ENCODE measurements at places on chromosomes 4 and X. TPM values are rescaled to one million over a fixed set of nuclear protein-coding genes. Genes with fewer than 3 reads are reported as not detected.

Gene MAGEB2
- not detected for total RNA-seq

Gene MEPE
- total RNA-seq = not detected

Gene PCYT1B
- 17.1 TPM for total RNA-seq

Gene PAGE1
- not detected for total RNA-seq

Gene TCEANC
- total RNA-seq = 3.8 TPM

Gene ASMTL
- total RNA-seq = 31.9 TPM

Gene GAB1
- 45.0 TPM for total RNA-seq

Gene CT45A2
- not detected for total RNA-seq

DNA sequence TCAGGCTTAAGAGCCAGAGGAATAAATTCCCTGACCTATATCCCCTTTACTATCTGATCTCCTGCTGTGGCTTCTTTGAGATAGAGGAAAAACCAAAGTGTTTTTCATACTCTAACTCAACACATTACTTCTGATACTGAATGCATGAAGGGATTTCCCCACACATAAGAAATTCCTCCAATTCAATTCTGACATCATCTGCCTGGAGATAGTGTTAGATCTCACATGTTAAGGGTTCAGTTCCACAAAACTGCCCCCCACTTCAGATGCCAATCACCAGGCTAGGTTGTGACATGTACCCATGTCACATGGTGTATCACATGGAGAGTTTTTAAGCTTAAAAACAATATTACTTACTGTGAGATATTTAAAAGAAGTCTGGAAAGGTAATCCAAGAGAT lies 46.8 kb downstream of the GSTCD start:
- H3K36me3 ChIP-seq = peaks cover 4% of the 10 kb centered on the region
- H3K27me3 ChIP-seq = no peaks in the 10 kb centered on the region
- H3K4me3 ChIP-seq = no peak overlapping the region
- DNase-seq = no peak
- H3K4me1 ChIP-seq = peaks cover 10% of the 10 kb centered on the region
- no peak overlapping the region for H3K27ac ChIP-seq

DNA sequence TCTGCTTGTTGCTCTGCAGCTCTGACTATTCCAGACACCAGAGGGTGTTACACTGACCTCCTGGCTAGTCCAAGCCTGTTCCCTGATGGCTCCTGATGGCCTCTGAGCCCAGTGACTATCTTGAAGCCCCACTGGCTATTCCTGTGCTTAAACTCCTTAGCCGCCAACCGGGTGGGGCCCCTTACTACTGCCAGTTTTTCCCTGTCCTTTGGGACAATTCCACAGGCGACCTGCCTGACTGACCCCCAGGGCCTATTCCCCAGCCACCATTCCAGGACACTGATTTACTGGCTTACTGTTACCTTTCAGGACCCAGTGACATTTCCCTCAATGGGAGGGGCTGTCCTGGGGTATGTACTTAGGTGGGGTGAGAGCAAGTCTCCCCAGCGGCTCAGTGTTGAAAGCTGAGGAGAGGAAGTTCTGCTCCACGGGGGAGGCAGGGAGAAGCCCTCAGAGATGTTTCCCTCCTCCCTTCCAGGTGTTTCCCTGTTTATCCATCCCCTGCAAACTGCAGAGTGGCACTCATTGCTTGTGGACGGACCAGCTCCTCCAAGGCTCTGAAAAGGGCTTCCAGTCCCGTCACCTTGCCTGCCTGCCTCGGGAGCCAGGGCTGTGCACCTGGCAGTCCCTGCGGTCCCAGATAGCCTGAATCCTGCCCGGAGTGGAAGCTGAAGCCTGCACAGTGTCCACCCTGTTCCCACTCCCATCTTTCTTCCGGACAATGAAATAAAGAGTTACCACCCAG lies 4.0 kb downstream of the TIMP1 start:
- H3K4me1 ChIP-seq = peaks cover 11% of the 10 kb centered on the region
- H3K27ac ChIP-seq = no peak overlapping the region

DNA sequence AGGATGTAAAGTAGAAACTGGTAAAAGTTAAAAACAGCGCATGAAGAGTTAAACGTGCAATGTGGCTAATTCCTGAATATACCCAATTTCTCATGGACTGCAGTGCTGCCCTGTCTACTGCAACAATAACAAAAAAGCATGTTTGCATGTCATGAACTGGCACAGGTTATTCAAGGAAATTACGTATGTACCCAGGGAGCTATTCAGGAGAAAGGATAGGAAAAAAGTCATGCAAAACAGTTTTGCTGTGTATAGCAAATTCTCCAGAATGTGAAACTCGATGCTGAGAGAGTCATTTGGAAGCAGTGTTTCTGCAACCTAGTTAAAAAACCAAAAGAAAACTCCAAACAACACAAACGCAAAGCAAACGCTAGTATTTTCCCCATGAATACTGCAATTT lies 381.5 kb upstream of the PRKX start:
- H3K36me3 ChIP-seq = no peaks in the 10 kb centered on the region
- no peak for DNase-seq
- H3K27me3 ChIP-seq = no peaks in the 10 kb centered on the region
- H3K27ac ChIP-seq = peak overlapping the region; percentile 10
- no peak overlapping the region for H3K4me3 ChIP-seq
- H3K4me1 ChIP-seq = peaks cover 13% of the 10 kb centered on the region

DNA sequence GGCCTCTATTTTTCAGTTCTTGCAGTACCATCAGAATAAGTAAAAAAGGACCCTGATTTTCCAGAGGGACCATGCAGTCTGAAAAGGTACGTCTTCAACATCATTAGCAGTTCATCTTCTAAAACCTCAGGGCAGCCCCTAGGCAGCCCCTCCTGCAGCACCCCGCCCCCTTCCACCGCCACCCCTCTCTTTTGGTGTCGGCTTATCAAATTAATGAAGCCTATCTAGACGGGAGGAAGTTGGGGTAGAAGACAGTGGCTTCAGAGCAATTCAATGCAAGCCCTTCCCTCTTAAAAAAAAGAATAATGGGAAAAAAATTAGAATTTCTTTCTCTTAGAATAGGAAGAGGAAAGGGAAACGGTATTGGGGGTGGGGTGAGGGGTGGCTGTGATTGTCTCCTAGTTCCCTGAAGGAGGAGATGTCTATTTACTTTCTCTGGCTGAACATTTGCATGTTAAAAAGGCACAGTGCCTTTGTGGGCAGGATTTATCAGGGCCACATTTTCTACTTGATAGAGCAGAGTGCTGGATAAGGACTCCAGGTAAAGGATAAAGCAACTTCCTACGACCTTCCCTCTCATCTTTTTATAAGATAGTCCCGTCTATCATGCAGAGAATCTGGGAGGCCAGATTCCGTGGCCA lies 159.4 kb downstream of the MGST2 start:
- peaks cover 10% of the 10 kb centered on the region for H3K36me3 ChIP-seq
- peaks cover 13% of the 10 kb centered on the region for H3K4me1 ChIP-seq
- H3K27ac ChIP-seq = no peak overlapping the region
- no peaks in the 10 kb centered on the region for H3K27me3 ChIP-seq
- DNase-seq = no peak
- H3K4me3 ChIP-seq = no peak overlapping the region

- DNase-seq = no peak
- peaks cover 7% of the 10 kb centered on the region for H3K4me1 ChIP-seq
- no peak overlapping the region for H3K27ac ChIP-seq
- H3K4me3 ChIP-seq = no peak overlapping the region
Measured at GRCh38 chr4:140291259-140291658, 82.2 kb upstream of the SCOC start.

DNA sequence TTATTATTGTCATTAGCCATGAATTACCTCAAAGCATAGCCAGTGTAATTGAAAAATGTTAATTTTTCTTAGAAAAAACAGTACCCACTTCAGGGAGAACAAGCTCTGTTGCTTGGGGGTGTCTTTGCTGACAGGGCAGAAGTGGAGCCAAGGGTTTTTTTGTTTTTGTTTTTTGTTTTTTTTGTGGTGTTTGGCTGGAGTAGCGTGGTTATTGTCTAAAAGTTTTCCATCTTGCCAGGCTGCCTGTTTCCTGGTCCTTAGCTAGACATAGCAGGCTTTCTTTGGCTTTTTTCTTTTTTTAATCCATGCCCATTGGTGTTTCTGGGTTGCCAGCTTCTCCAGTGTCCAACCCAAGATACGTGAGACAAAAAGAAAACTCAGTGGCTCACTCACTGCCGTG lies 61.5 kb downstream of the CASP3 start:
- H3K4me3 ChIP-seq = no peak overlapping the region
- DNase-seq = no peak
- H3K27ac ChIP-seq = no peak overlapping the region

DNA sequence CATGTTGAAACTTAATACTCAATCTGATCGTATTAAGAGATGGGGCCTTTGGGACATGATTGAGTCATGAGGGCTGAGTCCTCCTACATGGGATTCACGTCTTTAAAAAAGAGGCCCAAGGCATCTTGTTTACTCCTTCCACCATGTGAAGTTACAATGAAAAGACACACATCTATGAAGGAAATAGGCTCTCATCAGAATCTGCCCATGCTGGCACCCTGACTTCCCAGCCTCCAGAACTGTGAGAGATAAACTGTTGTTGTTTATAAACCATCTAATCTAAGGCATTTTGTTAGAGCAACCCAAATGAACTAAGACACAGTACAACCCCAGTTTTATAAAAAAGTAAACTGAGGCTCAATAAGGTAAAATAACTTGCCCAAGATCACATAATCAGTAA lies 32.3 kb downstream of the PPP3CA start:
- peaks cover 8% of the 10 kb centered on the region for H3K4me1 ChIP-seq
- no peak for DNase-seq
- no peak overlapping the region for H3K27ac ChIP-seq
- no peaks in the 10 kb centered on the region for H3K27me3 ChIP-seq
- H3K4me3 ChIP-seq = no peak overlapping the region
- peaks cover 5% of the 10 kb centered on the region for H3K36me3 ChIP-seq

GRCh38 chr4:81038636-81039350 lies 8.3 kb downstream of the BMP3 start:
- H3K36me3 ChIP-seq = no peaks in the 10 kb centered on the region
- no peak for DNase-seq
- no peaks in the 10 kb centered on the region for H3K4me1 ChIP-seq
- H3K4me3 ChIP-seq = no peak overlapping the region
- H3K27ac ChIP-seq = no peak overlapping the region
- H3K27me3 ChIP-seq = peaks cover 89% of the 10 kb centered on the region

DNA sequence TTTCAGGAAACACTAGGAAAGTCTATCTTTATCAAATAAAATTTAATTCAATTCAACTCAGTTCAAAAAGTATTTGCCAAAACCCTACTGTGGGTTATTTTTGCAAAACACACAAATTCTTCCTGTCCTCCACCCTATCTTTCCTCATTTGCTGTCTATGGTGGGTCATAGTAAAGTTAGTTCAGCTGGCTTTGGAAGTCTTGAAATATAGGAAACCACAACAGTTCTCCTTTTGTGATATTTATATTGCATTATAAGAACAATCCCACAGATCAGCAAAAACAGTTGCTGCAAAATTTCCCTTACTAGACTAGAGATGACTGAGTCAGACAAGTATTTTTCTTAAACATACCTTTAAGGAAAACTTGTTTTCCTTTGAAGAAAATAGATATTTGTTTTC lies 22.2 kb downstream of the CYBB start:
- H3K27me3 ChIP-seq = no peaks in the 10 kb centered on the region
- H3K4me1 ChIP-seq = no peaks in the 10 kb centered on the region
- no peak overlapping the region for H3K4me3 ChIP-seq
- no peak for DNase-seq
- H3K27ac ChIP-seq = no peak overlapping the region

- no peak overlapping the region for H3K4me3 ChIP-seq
- peaks cover 18% of the 10 kb centered on the region for H3K27me3 ChIP-seq
- H3K4me1 ChIP-seq = no peaks in the 10 kb centered on the region
Measured at GRCh38 chrX:53476371-53476770, 42.2 kb upstream of the HSD17B10 start.

- no peak for DNase-seq
- no peak overlapping the region for H3K4me3 ChIP-seq
- H3K36me3 ChIP-seq = peaks cover 2% of the 10 kb centered on the region
- no peaks in the 10 kb centered on the region for H3K4me1 ChIP-seq
- H3K27me3 ChIP-seq = peaks cover 3% of the 10 kb centered on the region
Measured at GRCh38 chr4:152981842-152982241, 45.7 kb downstream of the FHDC1 start.

DNA sequence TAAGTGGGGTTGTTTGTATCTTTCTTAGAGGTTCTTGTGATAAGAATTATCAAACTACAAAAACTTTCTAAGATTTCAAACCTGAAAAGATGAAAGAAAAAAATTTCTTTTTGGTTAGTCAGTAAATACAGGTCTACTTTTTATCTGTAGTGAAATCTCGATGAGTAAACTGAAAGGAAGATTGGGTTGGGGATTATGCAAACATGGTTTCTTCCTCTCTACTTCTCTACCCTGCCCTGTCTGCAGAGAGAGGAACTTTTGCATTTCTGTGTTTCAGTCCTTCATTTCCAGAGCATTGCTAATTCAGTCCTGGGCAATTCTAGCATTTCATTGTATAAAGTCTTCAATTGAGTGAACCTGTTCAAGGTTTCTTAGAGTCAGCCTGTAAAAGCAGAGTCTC lies 51.6 kb upstream of the IL2 start:
- H3K4me1 ChIP-seq = no peaks in the 10 kb centered on the region
- no peak overlapping the region for H3K4me3 ChIP-seq
- no peaks in the 10 kb centered on the region for H3K27me3 ChIP-seq
- DNase-seq = no peak
- H3K27ac ChIP-seq = no peak overlapping the region
- H3K36me3 ChIP-seq = no peaks in the 10 kb centered on the region

GRCh38 chrX:149255860-149256259 lies 249.2 kb downstream of the IDS start:
- no peak for DNase-seq
- H3K27ac ChIP-seq = no peak overlapping the region
- H3K36me3 ChIP-seq = no peaks in the 10 kb centered on the region
- H3K27me3 ChIP-seq = no peaks in the 10 kb centered on the region
- no peak overlapping the region for H3K4me3 ChIP-seq
- H3K4me1 ChIP-seq = no peaks in the 10 kb centered on the region

DNA sequence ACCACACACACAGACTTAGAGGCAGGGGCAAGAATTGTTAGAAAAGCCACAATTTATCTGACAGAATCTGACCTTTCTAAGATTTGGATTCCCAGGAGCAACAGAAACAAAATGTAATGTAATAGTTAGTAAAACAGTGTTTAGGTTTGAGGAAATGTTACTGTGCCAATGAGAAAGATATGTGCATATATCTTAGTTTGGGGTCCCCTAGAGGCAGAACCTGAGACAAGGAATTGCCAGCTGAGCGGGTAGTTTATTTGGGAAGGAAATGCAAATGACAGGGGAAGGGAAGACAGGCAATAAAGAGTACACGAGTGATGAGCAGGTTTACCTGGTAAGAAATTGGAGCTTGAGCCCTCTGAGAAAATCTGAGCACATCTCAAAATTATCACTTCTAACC lies 31.3 kb upstream of the DDX53 start:
- H3K27me3 ChIP-seq = no peaks in the 10 kb centered on the region
- H3K4me3 ChIP-seq = no peak overlapping the region
- H3K4me1 ChIP-seq = peaks cover 3% of the 10 kb centered on the region
- H3K36me3 ChIP-seq = peaks cover 2% of the 10 kb centered on the region

DNA sequence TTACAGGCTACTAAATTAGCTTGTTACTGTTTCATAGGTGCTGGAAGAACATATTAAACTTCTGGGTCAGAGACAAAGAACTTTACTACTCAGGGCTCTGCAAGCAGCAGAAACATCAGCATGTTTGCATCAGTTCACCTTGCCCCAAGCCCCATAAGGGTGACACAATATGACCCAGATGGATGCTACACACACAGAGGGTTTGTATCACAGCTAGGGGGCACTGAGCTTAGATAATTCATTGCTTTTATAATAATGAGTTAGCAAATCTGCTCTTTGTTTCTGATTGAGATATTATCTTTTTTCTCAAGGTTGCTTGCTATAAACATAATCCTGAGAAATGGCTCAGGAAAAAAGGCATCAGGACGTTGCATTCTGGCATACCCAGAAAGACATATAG lies 4.8 kb upstream of the SYNPO2 start:
- DNase-seq = no peak
- no peaks in the 10 kb centered on the region for H3K27me3 ChIP-seq
- H3K27ac ChIP-seq = peak overlapping the region; percentile 17
- H3K4me3 ChIP-seq = no peak overlapping the region
- peaks cover 19% of the 10 kb centered on the region for H3K4me1 ChIP-seq
